ENCODE measurements at places on chromosomes 1 and 21.
A peak's percentile ranks its signal among the peaks of the same experiment; 100 is the strongest.

DNA sequence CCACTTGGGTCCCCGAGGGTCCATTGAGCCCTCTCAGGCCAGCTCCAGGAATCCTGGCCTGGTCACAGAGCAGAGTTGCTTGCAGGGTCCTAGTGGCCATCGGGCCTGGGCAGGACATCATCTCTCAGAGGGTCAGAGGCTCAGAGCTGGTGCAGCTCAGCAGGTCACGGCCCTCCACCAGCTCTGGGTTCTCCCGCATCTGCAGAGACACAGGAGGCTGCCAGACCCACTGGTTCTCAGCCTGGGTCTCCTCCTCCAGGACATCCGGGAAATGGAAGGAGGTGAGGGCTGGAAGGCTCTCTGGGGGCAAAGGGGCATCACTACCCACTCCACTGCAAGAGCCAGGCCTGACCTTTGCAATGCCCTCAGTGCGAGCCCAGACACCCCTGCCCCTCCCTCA, 6.5 kb downstream of the TMEM54 start:
- DNase-seq, result no peak

DNA sequence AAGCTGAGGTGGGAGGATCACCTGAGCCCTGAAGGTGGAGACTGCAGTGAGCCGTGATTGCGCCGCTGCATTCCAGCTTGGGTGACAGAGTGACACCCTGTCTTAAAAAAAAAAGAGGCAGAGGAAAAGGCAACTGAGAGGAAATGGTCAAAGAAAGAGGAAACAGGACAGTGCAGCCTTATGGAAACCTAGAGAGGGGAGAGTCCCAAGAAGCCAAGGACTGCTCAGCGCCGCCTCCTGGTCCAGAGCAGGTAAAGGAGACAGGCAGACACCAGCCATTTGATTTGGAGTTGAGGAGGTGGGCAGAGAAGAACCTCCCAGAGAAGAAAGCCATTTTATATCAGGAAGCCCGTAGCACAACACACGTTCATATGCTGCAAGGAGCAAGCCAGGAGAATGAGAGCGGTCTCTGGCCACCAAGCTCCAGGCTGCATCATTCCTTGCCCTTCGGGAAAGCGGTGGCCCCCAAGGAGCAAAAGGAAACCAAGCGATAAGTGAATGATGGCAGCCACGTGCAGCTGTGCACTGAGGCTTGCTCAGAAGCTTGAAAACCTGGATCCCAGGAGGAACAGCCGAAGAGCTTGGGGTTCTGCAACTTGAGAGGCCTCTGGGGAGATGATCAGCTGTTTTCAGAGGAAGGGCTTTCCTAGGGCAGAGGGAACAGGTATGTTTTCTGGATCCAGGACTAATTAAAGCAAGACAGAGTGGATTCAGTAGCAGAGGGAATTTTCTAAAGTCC, 33.7 kb downstream of the LRRC42 start:
- DNase-seq, result no peak

- peak; percentile 63 for DNase-seq
Measured at GRCh38 chr1:186618401-186619170, 61.6 kb downstream of the PTGS2 start.

DNA sequence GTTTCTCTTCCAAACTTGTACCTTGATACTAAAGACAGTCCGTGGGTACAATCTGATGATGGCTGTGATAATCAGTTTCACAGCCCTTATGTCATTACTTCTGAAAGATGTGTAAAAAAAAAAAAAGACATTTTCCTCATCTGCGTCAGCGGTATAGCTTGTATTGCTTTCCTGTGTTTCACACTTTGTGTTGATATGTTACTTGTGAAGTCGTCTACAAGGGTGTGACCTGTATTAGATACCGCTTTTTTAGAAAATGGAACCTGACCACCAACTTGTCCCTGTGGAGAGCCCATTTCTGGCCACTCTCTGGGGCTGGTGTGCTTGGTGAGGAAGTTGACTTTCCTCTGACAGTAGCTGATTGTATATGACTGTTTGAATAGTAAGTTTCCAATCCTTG, 50.5 kb downstream of the PEX14 start:
- no peak for DNase-seq

GRCh38 chr1:209648931-209649776, 3.1 kb downstream of the LAMB3 start:
- peak; percentile 88 for DNase-seq

GRCh38 chr1:16434501-16434900, 2.7 kb downstream of the SPATA21 start:
- peak; percentile 51 for DNase-seq

DNA sequence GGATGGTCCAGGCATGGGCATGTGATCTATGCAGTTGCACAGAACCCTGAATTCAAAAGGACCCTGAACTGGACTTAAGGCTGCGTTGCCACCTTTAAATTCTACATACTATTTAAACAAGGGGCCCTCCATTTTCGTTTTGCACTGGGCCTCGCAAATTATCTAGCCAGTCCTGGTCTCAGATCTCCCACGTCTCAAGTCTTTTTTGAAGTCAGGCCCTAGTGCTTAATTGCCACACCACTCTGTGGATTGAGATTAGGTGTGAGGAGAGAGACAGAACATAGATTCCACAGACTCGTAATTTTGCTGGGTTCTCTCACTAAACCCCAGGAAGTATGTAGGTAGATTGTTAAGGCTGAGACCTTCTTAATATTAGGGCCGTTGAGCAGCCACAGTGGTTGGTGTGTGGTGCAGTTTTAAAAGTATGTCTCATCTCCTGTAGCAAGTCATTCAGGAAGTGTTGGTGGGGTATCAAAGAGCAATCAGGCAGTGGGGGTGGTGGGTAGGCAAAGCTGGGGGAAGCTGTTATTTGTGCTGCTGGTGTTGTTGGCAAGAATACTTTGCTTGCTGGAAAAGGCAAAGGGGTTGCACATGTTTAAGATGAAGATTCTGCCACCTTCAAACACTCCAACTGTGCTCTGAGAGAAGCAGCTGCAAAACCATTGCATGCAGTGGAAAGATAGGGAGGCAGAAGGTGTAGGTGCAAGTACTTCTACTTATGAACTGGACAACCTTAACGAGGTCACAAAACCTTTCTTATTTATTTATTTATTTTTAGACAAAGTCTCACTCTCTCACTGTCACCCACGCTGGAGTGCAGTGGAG, 11.2 kb downstream of the CD84 start:
- no peak for DNase-seq

GRCh38 chr21:41562101-41563000, 54.4 kb upstream of the TMPRSS2 start:
- peak; percentile 24 for DNase-seq

- no peak for DNase-seq
Measured at GRCh38 chr1:156556354-156556753, 16.0 kb downstream of the IQGAP3 start.

- DNase-seq, result peak; percentile 12
Measured at GRCh38 chr1:64343105-64343822, 126.7 kb upstream of the CACHD1 start.

DNA sequence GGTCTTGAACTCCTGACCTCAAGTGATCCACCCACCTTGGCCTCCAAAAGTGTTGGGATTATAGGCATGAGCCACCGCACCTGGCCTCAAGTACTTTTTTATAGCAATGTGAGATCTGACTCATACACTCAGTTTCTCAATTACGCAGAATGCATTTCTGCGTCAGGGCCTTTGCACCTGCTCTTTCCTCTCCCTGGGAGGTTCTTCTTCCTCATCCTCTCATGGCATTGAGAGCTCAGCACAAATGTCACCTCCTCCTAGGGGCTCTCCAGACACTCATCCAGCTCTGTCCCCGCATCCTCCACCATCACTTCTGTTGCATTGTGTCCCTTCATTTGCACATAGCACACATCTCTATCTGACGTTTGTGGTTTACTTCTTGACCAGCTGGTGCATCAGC, 418.8 kb downstream of the PTPRU start:
- no peak for DNase-seq

DNA sequence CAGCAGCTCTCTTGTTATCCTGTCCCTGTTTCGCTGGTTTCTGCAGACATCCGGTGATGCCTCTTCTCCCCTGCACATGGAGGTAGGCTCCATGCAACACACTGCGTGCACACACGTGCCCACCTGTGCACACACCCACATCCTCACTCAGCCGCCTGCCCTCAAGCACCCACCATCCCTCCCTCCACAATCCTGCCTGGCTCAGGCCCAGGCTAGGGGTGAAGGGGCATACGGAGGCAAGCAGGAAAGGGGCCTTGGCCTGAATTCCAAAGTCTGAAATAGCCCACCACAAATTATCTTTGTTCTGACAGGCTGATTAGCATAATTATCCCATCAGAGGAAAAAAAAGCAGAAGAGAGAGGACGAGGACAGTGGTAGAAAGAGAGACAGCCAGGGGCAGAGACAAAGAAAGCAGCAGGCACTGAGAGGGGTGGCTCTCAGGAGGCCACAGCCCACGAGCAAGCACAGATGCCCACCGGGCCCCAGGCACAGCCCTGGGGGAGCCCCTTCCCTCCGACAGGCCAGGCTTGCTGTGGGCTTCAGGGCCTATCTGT, 73.2 kb downstream of the GRIK3 start:
- no peak for DNase-seq

GRCh38 chr1:164748253-164748899, 189.4 kb downstream of the PBX1 start:
- peak; percentile 84 for DNase-seq

DNA sequence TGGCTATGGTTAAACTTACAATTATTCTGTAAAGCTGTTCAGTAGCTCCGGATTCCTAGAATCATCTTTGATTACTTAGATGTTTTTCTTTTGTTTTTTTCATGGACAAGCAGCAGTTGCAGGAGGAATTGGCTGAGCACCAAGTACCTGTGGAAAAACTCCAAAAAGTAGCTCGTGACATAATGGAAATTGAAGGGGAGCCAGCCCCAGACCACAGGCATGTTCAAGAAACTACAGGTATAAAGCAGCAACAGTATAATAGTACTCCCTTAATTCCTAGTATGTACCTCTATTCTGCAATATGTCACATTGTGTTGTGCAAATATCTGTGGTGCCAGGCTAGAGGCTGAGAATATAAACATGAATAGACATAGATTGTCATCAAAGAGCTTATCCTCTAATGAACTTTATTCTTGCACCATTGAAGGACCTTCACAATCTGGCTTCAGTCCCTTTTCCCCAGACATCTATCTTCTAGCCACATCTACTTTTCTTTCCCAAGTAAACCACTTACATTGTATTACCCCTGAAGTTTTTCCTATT, 132.3 kb upstream of the BMP8A start:
- peak; percentile 31 for DNase-seq

- DNase-seq, result no peak
Measured at GRCh38 chr1:234713440-234713839, 103.5 kb upstream of the IRF2BP2 start.

DNA sequence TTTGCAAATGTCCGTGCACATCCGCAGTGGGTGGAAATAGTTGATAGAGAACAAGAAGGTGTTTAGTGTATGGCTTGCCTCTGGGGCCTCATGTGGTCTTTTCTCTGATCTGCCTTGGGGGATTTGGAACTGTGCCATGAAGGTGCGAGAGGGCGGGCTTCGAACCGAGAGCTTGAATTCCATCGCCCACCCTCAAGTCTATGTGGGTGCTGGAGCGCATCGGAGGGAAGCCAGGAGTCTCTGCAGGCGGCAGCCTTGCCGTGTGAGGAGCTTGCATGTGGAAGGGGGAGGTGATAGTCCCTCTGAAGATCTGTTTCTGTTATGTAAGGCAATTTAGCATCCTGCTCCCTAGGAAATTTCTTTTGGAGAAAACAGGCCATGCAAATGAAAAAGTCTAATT, 119.6 kb downstream of the HUNK start:
- no peak for DNase-seq

GRCh38 chr21:44802396-44803153, 955 bp upstream of the UBE2G2 start:
- no peak for DNase-seq

DNA sequence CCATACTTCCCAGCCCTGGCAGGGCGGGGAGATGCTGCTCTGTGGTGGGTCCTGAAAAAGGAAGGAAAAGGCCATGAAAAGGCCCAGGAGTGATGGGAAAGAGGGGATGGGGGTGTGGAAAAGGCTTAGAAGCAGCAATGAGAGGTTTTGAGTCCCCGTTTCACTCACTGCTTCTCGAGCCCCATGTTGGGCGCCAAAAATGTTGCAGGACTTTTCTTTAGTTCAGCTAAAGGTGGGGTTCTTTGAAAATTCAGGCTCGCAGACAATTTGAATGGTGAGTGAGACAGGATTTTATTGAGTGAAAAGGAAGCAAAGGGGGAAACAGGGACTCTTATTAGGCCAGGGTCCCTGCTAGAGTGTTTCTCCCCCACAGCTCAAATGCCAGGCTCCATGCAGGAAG, 93.1 kb downstream of the MRPS6 start:
- no peak for DNase-seq

DNA sequence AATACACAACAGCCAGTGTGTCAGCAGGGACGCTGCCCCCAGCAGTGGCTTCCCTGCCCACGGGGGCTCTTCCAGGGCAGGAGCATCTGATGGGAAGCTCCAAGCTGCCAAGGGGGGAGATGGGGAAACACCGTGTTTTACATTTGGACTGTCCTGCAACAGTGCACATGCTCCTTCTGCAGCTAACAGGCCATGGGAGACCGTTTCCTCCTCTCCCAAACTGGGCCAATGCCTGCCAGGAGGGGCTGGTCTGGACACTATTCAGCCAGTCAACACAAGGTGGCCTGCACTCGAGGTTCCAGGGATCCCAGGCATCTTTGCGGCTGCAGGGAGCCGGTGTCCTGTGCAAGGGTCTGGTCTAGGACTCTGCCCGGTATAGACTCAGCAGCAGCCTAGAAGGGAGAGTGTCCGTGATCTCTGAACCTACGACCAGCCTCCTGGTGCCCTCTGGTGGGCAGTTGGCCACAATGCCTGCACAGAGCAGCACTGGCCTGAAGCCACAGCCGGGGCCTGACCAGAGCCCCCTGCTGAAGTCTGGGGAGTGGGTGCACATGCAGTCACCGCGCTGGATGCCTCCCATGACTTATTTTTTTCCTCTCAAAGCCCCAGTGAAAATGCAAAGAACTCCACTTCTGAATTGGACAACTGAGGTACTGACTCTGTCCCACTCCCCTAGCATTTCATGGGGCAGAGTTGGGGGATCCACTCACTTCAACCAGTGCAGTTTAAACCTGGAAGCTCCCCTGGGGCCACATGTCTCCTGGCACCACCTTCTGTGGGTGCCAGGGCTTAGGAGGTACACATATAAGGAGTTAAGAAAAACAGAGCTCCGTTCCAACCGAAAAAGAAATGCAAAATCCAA, 33.3 kb downstream of the RCC2 start:
- DNase-seq, result peak; percentile 43

DNA sequence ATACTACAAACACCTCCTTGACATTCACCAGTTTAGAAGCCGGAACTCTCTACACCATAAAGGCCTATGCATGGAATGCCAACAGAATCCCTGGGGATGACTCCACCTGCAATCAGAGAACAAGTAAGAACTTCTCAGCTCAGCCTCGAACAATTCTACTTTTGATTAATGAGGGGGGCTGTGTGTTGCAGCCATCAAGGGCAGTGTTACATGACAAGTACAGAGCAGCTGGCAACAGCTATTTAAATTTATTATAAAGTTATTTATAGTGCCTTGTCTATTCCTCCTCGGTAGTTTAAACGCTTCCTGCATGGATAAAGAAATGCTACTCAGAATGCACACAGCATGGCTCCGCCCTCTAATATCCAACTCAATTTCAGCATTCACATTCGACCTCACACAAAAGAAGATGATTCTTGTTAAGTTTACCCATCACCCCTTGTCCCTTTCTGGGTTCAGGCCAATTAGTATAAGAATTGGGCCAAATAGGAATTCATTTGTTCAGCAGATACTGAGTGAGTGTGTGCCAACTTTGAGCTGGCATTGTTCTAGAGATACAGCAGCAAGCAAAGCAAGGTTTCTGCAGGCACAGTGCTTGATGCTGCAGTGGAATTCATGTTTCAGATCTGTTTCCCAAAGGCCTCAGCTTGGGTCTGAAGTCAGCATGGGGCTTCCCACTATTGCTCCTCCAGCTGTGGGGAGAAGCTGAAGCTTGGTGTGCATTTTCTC, 6.4 kb downstream of the FNDC7 start:
- DNase-seq, result peak; percentile 18
